ENCODE measurements at places on chromosomes 11 and 22.

GRCh38 chr11:128552783-128553661 is 34.3 kb downstream of the ETS1 start:
- DNase-seq = peak; percentile 86

DNA sequence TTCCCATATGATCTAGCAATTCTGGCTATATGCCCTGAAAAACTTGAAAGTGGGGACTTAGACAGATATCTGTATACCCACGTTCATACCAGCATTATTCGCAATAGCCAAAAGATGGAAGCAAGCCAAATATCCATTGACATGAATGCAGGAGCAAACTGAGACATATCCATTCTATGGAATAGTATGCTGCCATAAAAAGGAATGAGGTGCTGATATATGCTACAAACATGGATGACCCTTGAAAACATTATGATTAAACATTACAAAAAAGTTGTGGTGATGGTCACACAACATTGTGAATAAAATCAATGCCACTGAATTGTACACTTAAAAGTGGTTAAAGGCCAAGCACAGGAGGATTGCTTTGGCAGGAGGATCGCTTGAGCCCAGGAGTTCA is 25.5 kb downstream of the MFNG start:
- no peak for DNase-seq

DNA sequence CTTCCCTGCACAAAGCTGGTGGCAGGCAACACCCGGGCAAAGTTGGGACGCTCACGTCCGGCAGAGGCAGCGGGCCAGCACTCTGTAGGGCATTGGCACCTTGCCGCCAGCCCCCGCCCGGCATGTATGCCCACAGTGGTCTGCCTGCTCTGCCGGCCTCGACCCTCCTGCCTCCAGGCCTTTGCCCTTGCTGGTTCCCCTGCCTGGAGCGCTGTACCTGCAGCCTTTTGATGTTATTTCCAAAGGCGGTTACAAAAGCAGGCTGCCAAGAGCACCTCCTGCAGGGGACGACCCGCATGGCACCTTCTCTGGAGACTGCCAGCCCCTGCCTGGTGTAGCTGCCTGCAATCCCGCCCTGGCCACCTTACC is 56.5 kb upstream of the SHISAL1 start:
- DNase-seq = no peak

GRCh38 chr11:35262735-35263134 is 123.8 kb downstream of the CD44 start:
- no peak for DNase-seq

DNA sequence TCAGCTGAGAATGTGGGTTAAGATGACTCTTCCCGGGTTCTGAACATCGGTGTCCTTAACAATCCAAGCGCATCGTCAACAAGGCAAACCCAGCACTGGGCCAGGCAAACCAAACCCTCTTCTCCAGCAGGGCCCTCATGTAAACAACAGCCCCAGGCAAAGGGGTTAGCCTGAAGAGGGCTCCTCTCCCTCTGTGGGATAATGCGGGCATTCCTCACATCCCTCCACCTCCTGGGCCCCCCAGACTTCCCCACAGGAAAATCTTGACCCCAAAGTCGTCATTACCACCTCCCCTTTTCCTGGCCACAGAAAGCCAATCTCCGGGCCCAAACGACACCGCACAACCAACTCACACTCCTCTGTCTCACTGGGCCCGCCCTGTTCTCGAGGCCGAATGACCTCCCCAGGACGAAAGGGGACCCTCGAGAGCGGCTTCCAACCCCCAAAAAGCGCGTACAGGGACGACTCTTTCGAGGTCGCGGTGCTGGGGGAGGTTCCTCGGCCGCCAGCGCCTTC is 566 bp downstream of the DDB1 start:
- peak; percentile 24 for DNase-seq

DNA sequence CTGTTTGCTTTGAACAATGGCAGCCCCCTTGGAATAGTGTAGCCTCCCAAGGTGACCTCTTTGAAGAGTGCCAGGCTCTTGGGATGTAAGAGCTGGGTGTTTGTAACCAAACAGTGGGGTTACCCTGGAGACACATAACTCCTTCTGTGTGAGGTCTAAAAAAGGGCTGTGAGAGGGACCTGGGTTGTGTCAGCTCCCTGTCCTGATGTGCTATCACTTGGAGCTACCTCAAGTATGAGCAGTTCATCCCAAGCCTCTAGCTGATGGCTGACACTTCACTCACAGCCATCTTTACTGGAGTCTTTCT is 40.2 kb downstream of the TSPAN18 start:
- DNase-seq = peak; percentile 58

GRCh38 chr11:12114193-12115033 is 4.0 kb downstream of the MICAL2 start:
- DNase-seq = peak; percentile 82
